ENCODE measurements at places on chromosomes 11 and 22. TPM values are rescaled to one million over a fixed set of nuclear protein-coding genes. Genes with fewer than 3 reads are reported as not detected.
A peak's percentile ranks its signal among the peaks of the same experiment; 100 is the strongest.

Gene SLC22A6
- not detected for total RNA-seq

DNA sequence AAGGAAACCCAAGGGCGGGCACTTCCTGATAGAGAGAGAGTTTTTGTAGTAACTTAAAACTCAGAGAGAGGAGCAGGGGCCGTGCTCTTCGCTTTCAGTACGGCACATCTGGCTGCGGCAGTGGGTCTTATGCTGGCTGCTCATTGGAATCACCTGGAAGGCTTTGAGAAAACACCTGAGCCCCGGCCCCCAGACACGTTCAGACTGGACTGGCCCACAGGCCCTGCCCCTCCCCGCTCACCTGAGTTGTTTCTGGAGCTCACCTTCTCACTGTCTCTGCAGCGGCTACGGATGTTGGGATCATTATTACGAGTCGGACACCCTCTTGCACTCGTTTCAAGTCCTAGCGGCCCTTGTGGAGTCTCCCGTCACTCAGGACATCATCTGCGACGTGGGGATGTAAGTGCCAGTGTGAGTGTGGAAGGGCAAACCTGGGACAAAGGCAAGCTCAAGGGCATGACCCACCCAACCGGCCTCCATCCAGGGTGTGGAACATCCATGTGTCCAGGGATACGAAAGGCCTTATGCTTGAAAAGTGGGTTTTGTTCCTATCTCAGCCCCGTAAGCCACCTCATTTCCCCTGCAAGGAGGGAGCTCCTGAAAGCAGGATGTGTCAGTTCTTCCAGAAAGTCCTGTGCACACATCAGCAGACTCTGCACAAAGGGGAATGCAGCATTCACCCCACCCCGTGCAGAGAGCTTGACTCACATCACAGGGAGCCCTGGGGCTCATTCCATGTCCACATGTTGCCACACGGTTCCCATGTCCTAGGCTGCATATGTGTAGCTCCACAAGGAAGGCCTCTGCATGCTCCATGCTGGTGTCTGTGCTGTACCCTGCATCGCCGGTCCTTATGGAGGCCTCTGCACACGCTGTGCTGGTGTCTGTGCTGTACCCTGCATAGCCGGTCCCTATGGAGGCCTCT is 5.4 kb downstream of the NADSYN1 start:
- H3K36me3 ChIP-seq, result peaks cover 86% of the 10 kb centered on the region
- no peaks in the 10 kb centered on the region for H3K27me3 ChIP-seq
- H3K27ac ChIP-seq, result no peak overlapping the region
- no peak for DNase-seq

DNA sequence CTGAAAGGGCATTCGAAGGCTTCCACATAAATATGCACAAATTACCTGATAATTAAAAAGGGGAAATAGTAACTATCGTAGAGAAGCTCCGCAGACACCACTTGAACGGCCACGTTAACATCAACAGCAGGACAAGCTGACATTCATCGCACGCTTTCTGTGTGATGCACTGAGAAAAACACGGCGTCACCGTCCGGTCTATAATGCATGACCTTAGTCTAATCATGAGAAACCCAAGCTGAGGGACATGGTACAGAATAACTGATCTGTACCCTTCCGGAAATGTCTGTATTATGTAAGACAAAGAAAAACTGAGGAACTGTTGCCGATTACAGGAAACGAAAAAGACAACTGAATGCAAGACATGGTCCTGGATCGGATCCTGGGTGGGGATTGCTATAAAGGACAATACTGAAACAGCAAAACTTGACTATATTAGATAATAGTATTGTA is 678 bp upstream of the RANGAP1 start:
- peak overlapping the region; percentile 100 for H3K4me3 ChIP-seq
- DNase-seq, result no peak
- peaks cover 43% of the 10 kb centered on the region for H3K4me1 ChIP-seq
- peak overlapping the region; percentile 85 for H3K27ac ChIP-seq
- H3K27me3 ChIP-seq, result no peaks in the 10 kb centered on the region
- H3K36me3 ChIP-seq, result peaks cover 28% of the 10 kb centered on the region

- no peak overlapping the region for H3K27ac ChIP-seq
- no peaks in the 10 kb centered on the region for H3K36me3 ChIP-seq
- peaks cover under 1% of the 10 kb centered on the region for H3K4me1 ChIP-seq
- no peak for DNase-seq
- H3K27me3 ChIP-seq, result peaks cover 6% of the 10 kb centered on the region
Observed at GRCh38 chr11:121661880-121662486, 209.2 kb upstream of the SORL1-AS1 start.

Gene POU2AF3
- total RNA-seq, result 3.4 TPM

Gene SAA2
- total RNA-seq, result 24.7 TPM

Gene POU2AF2
- not detected for total RNA-seq

Gene ROBO4
- total RNA-seq, result 58.3 TPM

DNA sequence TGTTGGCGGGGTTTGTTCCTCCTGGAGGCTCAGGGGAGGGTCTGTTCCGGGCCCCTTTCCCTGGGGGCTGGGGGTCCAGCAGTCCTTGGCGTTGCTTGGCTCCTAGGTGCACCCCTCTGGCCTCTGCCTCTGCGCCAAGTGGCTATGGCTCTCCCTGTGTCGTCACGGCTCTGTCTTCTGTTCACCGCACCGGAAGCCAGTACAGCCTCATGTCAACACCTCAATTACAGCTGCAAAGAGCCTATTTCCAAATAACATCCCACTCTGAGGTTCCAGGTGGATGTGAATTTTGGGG is 64.8 kb downstream of the CELSR1 start:
- no peaks in the 10 kb centered on the region for H3K4me1 ChIP-seq
- H3K27me3 ChIP-seq, result no peaks in the 10 kb centered on the region
- no peak overlapping the region for H3K4me3 ChIP-seq
- no peak for DNase-seq

DNA sequence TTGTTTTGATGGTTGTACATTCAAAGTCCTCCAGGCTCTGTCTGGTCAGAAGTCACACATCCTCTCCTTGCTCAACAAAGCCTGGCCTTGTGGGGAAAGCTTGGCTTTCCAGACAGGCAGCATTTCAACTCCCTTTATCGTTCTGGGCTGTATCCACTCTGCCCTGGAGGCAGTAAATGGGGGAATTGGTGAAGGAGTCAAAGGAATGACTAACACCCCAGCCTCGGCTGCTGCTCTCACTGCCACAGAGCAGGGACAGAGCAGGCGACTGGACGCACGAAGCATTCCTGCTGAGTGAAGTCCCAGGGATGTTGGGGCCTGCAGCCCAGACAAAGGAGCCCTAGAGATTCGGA is 52.8 kb downstream of the WNT11 start:
- no peak overlapping the region for H3K4me3 ChIP-seq
- no peaks in the 10 kb centered on the region for H3K27me3 ChIP-seq
- no peak for DNase-seq
- no peaks in the 10 kb centered on the region for H3K36me3 ChIP-seq

DNA sequence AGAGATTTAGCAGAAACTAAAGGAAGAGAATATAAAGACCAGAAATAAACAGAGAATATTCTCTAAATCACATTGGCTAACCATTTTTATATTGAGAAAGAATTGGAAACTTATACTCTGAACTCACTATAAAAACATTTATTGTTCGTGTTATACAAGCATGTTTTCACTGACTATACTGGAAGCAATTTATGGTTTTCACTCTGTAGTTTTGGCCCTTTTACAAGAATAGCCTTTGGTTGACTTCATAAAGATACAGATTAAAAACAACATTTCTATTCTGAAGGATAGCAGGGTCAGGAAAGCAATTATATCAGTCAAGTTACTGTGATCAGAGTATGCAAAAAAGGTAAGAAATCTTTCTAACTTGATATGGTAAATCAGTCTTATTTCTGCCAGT is 965.7 kb upstream of the FAT3 start:
- no peak overlapping the region for H3K27ac ChIP-seq
- no peak overlapping the region for H3K4me3 ChIP-seq
- H3K36me3 ChIP-seq, result no peaks in the 10 kb centered on the region
- no peaks in the 10 kb centered on the region for H3K4me1 ChIP-seq
- no peaks in the 10 kb centered on the region for H3K27me3 ChIP-seq
- DNase-seq, result no peak

Gene KCTD14
- 12.3 TPM for total RNA-seq

Gene MAPK8IP2
- total RNA-seq, result 1.7 TPM

DNA sequence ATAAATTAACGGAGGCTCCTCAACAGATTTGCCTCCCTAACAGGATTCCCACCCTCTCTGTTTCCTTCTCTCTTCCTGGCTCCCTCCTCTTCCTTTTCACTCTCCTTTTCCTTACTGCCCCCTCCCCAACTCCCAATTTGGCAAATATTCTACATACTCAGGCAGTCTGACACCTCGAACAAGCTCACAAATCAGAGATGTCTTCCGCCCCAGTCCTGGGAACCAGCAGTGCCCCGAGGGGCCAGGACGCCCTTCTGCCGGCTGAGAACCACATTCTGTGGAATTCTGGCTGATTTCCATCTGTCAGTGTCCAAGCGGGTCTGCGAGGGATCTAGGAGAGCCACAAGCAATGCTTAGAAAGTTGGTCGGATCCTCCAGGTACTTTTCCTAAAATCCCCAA is 94.0 kb downstream of the NTM start:
- H3K27ac ChIP-seq, result no peak overlapping the region
- H3K36me3 ChIP-seq, result no peaks in the 10 kb centered on the region
- H3K27me3 ChIP-seq, result peaks cover 28% of the 10 kb centered on the region
- no peak overlapping the region for H3K4me3 ChIP-seq
- DNase-seq, result no peak

Gene TRIM51
- not detected for total RNA-seq

- no peaks in the 10 kb centered on the region for H3K27me3 ChIP-seq
- peak overlapping the region; percentile 82 for H3K27ac ChIP-seq
- H3K4me3 ChIP-seq, result no peak overlapping the region
Observed at GRCh38 chr11:114167355-114167754, 107.8 kb downstream of the ZBTB16 start.
